ENCODE measurements at places on chromosomes 7 and 10. TPM values are rescaled to one million over a fixed set of nuclear protein-coding genes. Genes with fewer than 3 reads are reported as not detected.

DNA sequence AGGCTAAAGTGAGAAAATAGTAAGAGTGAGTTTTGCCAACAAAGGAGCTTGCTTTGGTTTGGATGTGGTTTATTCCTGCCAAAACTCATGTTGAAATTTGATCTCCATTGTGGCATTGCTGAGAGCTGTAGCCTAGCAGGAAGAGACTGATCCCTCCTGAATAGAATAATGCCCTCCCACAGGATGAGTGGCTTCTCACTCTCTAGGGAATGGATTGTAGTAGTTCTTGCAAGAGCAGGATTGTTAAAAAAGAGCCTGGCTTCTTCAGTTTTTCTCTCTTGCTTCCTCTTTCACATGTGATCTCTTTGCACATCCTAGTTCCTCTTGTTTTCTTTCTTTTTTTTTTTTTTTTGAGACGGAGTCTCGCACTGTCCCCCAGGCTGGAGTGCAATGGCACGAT is 34.4 kb downstream of the ASAH2 start:
- peak; percentile 13 for DNase-seq

DNA sequence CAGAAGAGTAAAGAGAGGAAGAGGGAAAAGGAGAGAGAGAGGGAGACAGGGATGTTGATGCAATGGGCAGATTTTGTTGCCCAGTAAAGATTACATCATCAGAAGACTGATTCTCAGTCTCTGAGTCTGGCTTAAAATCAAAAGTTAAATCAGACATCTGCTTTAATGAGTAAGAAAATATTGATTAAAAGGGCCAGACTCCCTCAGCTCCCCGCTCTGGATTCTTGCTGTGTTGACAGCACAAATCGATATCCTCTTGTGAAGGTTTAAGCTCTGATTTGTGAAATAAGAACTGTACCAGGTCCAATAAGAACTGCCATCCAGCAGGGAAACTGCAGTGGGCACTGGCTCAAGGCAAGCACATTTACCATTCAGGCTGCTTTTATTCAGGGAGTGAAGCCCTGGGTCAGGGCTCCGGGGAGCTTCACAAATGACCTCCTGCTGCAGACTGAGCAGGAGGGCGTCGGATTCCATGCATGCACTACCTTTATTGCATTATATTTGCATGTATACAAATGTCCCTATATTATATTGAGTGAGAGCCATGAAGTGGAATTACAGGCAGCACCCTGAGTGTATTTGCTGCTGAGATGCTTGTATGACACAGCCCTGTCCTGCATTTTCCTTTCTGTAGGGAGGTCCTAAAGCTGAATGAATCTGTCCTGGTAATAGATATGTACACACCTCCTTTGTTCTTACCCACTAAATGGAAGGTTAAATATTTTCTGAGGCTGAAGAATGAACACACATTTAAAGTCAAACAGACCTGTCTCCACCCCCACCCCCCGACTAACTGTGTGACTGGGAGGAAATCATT is 401.5 kb downstream of the REEP3 start:
- DNase-seq, result no peak

- DNase-seq, result peak; percentile 42
Measured at GRCh38 chr10:44780426-44780825, 130.7 kb upstream of the TMEM72 start.

Gene NAPEPLD
- total RNA-seq, result 10.8 TPM

- DNase-seq, result no peak
Measured at GRCh38 chr7:121097577-121097976, 109.1 kb downstream of the CPED1 start.

GRCh38 chr7:155344270-155344617 is 46.6 kb downstream of the INSIG1 start:
- no peak for DNase-seq

GRCh38 chr7:11239316-11239715 is 265.6 kb downstream of the PHF14 start:
- DNase-seq, result no peak

Gene PON1
- total RNA-seq, result 0.31 TPM

GRCh38 chr10:4677296-4678021 is 148.5 kb upstream of the AKR1E2 start:
- DNase-seq, result no peak

DNA sequence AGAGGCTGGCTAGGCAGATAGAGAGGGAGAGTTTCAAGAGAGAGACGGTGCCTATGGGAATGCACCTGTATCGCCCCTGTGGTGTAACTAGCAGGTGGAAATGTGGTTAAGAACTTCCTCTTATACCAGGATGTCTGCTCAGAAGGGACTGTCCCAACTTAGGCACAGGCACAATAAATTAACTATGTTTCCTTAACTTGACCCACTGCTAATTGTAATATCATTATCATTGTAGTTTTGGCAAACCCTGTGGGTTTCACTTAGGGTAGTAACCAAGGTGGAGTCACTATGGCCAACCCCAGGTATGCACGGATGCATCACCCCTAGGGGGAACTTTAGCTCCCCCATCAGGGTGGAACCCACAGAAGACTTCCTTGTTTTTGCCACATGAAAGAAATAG is 455.7 kb downstream of the DGKB start:
- no peak for DNase-seq

Gene SPAM1
- not detected for total RNA-seq

DNA sequence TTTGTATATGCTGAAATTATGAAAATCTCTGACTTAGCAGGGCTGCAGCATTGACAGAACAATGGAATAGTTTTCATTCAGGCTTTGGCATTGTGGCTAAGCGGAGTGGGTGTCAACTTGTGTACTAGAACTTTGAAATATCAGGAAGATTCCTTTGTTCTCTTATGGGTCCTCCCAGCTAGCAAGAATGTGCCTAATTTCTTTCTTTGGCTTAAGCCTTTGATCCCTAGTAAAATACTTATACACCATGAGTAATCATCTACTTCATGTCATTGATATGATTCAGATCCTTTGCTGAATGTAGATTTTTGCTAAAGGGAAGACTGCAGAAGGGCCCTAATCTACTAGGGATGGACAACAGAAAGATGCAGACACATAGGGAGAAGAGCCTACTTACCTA is 6.2 kb downstream of the AVL9 start:
- DNase-seq, result no peak

Gene ADIRF
- 9.7 TPM for total RNA-seq

DNA sequence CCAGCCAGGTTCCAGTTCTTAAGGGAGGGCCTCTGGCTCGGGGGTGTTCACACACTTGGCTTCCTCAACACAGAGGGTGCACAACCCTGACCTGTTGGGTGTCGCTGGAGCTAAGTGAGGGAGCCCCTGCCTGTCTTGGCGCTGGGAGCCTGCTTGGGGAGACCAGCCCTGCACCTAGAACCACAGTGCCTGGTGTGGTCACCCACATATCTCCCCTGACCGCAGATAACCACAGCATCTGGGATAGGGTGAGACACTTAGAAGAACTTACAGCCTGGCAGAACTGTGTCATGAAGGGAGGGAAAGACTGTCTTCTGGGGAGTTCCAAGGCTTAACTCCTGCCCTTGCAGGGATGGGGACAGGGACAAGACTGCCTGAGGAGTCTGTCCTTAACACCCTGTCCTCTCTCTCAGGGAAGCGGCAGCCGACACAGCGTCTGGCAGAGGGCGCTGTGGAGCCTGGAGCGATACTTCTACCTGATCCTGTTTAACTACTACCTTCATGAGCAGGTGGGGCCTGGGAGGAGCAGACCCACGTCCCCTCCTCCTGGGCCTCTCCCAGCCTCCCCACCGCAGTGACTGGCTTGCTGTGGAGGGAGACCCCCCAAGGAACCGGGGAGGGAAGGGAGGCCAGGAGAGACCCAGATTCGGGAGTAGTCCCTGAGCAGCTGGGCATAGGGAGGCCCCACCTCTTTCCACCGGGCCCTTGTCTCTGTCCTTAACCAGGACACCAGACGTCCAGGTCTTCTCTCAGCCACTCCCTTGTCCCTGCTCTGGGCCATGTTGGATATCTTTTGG is 59.0 kb downstream of the PALD1 start:
- DNase-seq, result no peak

DNA sequence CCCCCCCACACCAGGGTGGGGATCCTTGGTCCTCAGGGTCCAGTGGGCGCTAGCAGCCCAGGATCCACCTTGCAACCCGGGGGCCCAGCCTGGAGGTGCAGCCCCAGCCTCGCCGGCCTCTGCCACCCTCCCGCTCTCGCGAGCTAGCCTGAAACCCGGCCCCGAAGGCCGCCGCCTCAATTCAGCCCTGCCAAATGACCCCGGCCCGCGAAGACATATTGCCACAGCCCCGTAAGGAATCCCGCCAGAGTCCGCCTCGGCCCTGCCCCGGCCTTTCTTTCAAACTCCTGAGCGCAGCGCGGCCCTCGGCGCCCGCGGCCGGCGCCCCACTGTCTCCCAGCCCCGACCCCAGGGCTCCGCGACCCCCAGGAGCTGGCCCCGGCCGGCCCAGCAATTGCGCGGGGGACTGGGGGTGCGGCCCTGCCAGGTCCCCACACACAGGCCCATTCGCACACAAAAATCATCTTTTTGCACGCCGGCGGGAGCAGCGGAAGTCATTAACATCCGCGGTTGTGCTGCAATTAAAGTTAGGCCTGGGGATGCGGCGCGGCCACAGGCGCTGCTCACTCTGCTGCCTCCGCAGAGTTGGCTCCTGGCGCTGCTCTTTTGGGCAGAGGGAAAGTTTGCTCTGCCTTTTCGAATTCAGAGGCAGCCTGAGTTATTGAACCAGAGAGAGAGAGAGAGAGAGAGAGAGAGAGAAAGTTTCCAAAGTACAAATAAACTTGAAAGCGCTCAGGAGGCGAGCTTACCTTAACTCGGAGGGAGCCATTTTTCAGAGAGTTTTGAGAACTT is 4.0 kb downstream of the HOXA5 start:
- no peak for DNase-seq

- no peak for DNase-seq
Measured at GRCh38 chr10:48605786-48606529, 1.1 kb upstream of the ARHGAP22 start.

DNA sequence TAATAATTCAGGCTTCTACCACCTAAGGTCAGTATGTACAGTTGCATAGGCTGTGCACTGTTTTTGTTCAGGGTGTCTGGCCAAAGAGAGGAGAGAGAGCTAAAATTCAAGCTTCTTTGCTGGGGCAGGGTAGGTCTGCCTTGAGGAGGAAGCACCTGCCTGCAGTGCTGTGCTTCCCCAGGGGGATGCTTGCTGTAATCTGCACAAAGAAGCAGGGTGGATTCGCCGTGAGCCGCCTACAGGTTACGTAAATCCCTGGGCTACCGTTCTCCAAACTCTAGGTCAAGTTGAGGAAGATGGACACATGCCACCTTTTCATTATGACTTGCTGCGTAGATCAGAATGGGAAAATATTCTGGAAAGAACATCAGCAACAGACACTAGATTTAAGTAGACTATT is 543.3 kb downstream of the TNS3 start:
- DNase-seq, result peak; percentile 31

DNA sequence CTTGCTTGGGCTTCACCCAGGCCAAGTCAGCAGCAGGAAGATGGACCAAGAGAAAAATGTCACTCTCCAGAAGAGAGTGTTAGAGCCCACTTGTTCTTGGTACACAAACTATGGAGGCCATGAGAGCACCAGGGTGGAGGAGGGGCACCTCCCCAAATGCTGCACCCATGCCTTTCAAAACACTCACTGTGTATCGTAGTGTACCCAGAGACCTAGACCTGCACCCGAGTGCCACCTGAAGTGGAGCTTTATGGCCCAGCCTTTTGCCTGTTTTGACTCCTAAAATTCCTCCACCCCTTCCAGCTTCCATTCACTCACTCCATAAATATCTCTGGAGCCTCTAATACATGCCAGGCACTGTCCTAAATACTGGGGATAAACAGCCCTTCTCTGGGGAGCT is 5.0 kb downstream of the SFTPD start:
- DNase-seq, result no peak

Gene ZNF786
- 4.6 TPM for total RNA-seq

DNA sequence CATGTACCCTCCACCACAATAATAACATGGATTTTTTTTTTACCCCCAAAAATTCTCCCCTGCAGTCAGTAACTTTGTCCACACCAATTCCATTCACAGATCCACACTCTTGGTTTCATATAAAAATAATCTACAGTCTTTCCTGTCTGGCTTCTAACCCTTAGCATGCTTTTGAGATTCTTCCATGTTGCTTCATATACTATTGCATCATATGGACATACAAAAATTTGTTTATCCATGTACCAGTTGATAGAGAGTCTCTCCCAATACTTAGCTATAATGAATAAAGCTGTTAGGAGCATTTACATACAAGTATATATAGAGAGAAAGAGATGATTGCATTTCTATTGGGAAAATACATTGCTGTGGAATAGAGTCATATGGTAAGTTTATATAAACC is 575.0 kb downstream of the XPNPEP1 start:
- no peak for DNase-seq

GRCh38 chr7:80719261-80719660 is 80.8 kb downstream of the CD36 start:
- no peak for DNase-seq

Gene LRGUK
- 0.89 TPM for total RNA-seq

- no peak for DNase-seq
Measured at GRCh38 chr7:52586704-52587103, 448.7 kb upstream of the POM121L12 start.

Gene DDC
- total RNA-seq, result 0.09 TPM

Gene STOX1
- total RNA-seq, result 2.7 TPM

DNA sequence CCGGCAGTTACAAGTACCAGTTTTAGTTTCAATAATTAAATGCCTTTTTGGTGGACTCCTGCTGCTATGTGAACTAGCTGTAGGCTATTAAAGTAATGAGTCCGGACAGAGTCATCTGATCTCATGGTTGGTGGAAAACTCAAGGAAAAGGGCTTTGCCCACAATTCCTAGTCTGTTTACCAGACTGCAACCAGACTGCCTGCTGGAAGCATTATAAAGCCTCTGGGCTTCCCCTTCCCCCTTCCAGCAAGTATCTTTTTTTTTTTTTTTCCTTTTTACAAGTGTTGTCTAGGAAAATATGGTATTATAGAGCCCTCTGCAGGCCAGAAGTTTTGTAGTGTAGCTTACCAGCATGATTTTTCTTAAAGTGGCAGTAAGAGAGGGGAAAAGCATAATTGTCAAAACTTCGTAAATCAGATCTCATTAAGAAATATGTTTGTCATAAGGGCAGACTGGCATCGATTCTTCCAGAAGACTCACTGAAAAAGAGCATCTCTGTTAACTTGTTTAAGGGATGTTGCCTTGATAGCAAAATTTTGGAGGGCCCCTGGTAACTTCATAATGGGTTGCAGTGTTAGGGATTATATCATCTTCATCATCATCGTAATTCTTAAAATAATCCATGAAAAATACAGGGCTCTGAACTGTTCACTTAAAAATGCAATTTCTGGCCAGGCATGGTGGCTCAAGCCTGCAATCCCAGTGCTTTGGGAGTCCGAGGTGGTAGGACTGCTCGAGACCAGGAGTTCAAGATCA is 181.3 kb downstream of the TAX1BP1 start:
- peak; percentile 94 for DNase-seq

Gene WASL
- total RNA-seq, result 11.4 TPM

Measured in muscle of leg (tissue), 16 donors.